ENCODE measurements at places on chromosomes 5 and 9.
A peak's percentile ranks its signal among the peaks of the same experiment; 100 is the strongest.

DNA sequence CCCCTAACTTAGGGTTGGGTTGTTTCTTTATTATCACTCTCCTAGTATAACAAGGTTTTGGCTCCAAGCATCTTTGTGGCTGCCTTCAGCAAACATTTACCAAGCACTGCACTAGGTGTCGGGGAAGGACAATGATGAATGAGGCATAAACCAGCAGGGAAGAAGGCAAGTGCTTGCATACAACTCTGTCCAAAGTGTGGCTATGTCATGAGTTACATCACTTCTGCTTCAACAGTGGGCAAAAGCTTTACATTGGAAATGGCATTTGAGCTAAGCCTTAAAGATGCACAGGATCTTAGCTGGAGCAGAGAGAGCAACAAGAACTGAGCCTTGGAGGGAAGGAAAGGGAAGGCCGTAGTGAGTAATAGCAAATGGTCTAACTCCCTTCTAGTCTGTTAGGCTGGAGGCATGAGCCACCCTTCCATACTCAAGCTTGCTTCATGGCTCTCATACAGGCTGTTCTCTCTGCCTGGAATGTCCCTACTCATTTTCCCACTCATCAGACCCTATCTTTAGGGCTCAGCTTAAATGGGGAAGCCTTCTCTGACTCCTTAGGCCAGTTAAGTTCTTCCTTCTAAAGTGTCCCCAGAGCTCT, 121.8 kb downstream of the SEMA6A start:
- DNase-seq = peak; percentile 58

- no peak for DNase-seq
Measured at GRCh38 chr9:70566751-70567150, 152.3 kb upstream of the KLF9 start.

DNA sequence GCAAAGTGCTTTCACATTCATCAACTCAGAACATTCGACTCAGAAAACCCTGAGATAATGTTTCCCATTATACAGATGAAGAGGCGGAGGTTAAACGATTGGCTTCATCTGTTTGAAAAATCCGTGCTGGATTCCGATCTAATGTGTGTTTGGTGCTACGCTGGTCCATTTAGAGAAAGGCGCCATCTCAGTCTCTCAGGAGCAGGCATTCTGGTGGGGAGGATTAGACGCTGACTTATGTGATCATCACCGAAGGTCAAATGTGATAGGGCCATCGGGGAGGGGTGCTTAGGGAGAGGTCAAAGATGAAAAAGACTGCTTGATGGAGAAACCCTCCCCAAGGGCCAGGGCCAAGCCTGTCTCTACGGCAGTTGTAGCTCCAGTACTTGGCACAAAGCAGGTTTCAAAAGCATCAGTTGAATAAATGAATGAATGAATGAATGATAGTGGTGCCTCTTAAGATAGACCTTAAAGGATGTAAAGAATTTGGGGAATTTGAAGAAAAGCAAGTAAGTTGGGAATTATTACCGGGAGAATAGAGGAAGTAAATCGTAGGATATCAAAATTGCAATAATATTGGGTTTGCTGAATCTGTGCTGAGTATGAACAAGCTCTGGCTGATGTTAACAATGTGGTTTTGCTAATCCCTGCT, 160.6 kb upstream of the SHB start:
- no peak for DNase-seq

- DNase-seq = no peak
Measured at GRCh38 chr5:81726297-81726696, 24.6 kb downstream of the SSBP2 start.

DNA sequence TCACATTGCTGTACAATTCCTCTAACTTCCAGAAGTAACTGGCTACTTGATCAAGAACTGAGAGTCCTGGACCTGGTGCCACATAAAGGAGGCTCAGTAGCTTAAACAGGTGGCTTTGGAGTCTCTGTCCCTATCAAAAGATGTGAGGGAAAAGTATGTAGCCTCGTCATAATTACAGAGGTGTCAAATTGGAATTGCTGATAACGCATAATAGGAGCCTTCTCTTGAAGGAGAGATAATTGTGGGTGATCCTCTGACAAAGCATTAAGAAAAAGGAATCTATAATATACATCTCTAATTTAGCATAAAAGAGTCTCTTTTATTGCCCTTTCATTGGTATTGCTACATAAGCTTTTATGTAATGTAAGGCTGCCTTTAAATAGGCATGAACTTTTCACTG, 1246.4 kb upstream of the CDH9 start:
- DNase-seq = peak; percentile 17

- no peak for DNase-seq
Measured at GRCh38 chr5:124936626-124936933, 190.1 kb upstream of the ZNF608 start.
